ENCODE measurements at places on chromosomes 7 and 10. TPM values are rescaled to one million over a fixed set of nuclear protein-coding genes. Genes with fewer than 3 reads are reported as not detected.

Gene OR13A1
- not detected for total RNA-seq

Gene OPALIN
- not detected for total RNA-seq

Gene ASB15
- total RNA-seq: not detected

Gene KNDC1
- total RNA-seq: 0.36 TPM

Gene GIMAP6
- 49.2 TPM for total RNA-seq
